IPS DF 19.7 (cell line): ENCODE measurements at places on chromosomes 11 and 22.

DNA sequence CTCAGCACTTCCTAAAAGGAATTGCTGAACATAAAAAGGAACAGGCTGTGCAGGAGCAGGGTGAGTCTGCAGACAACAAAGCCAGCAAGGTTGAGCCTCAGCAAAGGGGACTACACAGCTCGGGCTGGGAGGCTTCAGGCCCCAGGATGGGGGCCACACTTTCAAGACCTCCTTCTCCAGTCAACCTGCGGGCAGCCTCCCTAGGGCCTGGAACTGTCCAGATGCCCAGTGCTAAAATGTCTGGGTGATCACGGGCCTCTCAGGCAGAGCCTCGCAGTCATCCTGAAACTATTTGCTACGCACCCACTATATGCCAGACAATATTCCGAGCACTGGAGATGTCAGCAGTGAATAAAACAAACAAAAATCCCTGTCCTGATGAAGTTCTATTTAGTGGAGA, 3.9 kb upstream of the NEFH start:
- DNase-seq: no peak

DNA sequence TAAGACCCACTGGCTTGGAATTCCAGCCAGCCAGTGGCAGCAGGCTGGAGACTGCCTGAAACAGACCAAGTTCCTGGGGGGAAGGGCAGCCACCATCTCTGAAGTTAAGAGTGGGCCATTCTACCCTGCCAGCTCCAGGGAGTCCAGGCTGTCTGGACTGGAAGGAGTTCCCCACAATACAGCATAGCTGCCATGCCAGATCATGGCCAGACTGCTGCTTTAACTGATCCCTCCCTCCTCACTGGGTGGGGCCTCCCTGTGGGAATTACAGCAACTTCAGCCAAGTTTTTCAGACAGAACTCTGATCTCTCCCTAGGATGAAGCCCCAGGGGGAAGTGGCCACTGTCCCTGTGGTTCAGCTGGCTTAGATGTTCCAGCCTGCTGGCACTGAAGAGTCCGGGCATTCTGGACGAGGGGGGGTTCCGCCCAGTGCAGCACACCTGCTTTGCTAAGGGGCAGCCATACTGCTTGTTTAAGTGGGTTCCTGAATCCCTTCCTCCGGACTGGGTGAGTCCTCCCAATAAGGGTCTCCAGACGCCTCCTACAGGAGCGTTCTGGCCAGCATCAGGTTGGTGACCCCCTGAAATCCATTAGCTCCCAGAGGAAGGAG, 455.4 kb downstream of the DLG2 start:
- no peak for DNase-seq

DNA sequence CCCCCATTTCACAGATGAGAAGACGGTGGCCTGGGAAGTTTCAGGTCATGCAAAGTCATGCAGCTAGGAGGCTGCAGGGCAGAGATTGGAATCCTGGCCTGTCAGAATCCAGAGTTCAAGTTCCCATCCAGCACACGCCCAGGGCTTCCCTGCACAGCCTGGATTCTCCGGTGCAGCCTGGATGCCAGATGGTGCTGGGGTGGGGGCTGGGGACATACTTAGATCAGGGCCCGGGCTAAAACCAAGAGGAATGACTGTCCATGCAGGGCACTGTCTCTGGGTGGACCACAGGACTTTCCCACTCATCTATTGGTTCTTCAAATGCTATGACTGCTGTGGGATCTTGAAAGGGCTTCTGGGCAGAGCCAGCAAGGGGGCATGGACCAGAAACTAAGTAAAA, 24.6 kb downstream of the LMO1 start:
- DNase-seq: no peak

DNA sequence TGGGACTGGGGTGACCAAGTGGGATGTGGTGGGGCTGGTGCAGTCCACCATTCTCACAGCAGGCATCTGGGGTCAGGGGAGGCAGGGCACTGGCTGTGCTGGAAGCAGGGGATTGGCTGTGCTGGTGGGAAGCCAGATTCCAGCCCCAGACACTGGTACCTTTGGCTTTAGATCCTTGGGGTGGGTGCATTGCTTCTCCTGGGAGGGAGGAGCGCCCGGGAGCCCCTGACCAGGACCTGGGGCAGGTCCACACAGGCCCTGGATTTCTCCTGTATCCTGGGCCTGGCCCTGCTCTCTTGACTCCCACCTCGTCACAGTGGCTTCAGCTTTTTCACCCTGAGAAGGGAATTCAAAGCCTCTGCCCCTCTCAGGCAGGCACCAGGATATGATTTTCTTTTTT, 38.5 kb downstream of the ST3GAL4 start:
- no peak for DNase-seq

GRCh38 chr11:61460474-61460881, 30.6 kb downstream of the SDHAF2 start:
- DNase-seq: no peak

GRCh38 chr11:73324665-73325035, 16.6 kb downstream of the ARHGEF17 start:
- DNase-seq: no peak

GRCh38 chr22:49212466-49212865, 615.2 kb downstream of the BRD1 start:
- no peak for DNase-seq

DNA sequence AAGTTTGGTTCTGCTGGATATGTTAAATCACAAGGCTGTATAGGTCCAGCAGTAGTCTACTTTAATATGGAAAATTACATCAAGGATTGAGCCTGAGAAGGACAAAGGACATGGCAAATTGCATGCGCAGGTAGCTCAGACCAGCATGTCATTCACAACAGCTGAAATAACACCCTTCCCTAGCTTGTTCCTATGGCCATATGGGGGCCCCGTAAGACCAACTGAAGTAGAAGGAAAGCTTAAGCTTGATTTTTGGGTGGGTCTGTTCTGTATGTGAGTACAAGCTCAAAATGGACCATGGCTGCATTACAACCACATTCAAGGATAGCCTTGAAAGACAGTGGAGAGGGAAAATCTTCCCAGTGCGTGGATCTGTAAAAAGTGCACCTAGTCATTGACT, 20.6 kb upstream of the PDE3B start:
- no peak for DNase-seq

- DNase-seq: no peak
Measured at GRCh38 chr11:17922416-17922788, 90.4 kb downstream of the SERGEF start.

GRCh38 chr11:87114093-87114492, 76.4 kb downstream of the TMEM135 start:
- DNase-seq: no peak

- DNase-seq: peak; percentile 85
Measured at GRCh38 chr22:33051960-33052839, 6.0 kb downstream of the SYN3 start.

GRCh38 chr11:127627204-127627603, 626.6 kb upstream of the KIRREL3 start:
- no peak for DNase-seq

DNA sequence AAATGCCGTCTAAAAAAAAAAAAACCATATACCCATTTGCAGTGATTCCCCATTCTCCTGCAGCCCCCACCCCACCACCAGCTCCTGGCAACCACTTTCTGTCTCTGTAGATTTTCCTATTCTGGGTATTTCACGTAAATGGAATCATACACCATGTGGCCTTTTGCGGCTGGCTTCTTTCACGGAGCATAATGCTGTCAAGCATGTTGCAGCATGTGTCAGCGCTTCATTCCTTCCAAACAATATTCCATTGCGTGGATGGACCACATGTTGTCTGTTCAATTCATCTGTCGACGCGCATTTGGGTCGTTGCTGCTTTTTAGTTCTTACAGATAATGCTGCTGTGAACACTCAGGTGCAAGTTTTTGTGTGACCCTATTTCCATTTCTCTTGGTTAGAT, 14.8 kb upstream of the EMID1 start:
- DNase-seq: no peak

- no peak for DNase-seq
Measured at GRCh38 chr11:7462706-7463105, 22.6 kb upstream of the OLFML1 start.

GRCh38 chr11:79013509-79013908, 427.3 kb downstream of the TENM4 start:
- DNase-seq: no peak

GRCh38 chr22:26887456-26887855, 230.1 kb downstream of the MIAT start:
- no peak for DNase-seq

- DNase-seq: no peak
Measured at GRCh38 chr11:118086913-118087768, at the start of gene SMIM35. Gene SMIM35 (minus strand): TSS chr11:118086963. CDS start chr11:118086757, 206 bp downstream.

DNA sequence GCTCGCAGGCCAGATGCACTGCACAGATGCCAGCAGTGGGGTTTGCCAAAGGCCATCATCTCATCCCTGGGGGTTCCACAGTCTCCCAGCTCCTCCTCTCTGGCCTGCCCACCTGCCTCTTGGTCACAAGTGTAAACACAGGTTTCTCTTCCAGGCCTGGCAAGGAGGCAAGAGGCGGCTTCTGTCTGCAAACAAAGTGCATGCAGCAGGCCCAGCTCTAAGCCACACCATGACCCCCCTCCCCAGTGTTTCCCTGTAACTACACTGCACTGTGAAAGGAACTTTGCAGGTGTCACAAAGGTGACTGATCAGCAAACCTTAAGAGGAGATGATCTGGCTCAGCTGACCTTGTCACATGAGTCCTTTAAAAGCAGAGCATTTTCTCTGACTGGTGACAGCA, 26.2 kb upstream of the SHISAL1 start:
- no peak for DNase-seq
